Ammon's horn (tissue), 1 donor: ENCODE measurements at places on chromosomes 5 and 9.

GRCh38 chr5:142484821-142485387, 160.1 kb upstream of the SPRY4 start:
- no peak for DNase-seq

- no peak for DNase-seq
These were observed 28.8 kb downstream of the JAKMIP2 start for GRCh38 chr5:147753765-147754164.

GRCh38 chr9:125631391-125632085, 75.5 kb downstream of the MAPKAP1 start:
- DNase-seq, result peak; percentile 38

DNA sequence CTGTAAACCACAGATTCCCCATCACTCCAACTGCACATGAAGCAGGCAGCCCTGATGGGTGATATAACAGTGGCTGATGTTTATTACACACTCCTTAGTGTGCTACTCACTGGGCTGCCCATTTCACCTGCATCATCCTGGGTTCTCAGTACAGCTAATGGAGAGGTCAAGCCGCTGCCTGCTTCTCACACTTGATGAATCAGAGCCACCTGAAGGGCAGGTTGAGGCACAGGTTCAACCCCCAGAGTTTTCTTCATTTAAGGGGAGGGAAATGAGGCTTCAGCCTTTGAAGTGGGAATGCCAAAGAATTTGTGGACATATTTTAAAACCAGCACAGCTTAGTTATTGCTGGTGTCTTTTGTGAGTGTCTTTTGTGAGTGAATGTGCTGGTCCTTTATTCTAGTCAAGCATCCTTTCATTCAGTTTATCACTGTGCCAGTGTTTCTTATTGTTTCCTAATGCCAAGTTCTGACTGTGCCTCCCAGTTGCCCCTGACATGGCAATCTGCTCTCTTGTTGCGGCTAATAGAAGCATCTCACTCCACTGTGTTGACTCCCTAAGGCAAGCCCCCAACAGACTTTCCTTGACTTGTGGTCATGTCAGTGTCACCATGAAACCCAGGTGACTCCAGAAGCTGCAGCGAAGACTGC, 109.2 kb downstream of the FBXL7 start:
- DNase-seq, result peak; percentile 48

DNA sequence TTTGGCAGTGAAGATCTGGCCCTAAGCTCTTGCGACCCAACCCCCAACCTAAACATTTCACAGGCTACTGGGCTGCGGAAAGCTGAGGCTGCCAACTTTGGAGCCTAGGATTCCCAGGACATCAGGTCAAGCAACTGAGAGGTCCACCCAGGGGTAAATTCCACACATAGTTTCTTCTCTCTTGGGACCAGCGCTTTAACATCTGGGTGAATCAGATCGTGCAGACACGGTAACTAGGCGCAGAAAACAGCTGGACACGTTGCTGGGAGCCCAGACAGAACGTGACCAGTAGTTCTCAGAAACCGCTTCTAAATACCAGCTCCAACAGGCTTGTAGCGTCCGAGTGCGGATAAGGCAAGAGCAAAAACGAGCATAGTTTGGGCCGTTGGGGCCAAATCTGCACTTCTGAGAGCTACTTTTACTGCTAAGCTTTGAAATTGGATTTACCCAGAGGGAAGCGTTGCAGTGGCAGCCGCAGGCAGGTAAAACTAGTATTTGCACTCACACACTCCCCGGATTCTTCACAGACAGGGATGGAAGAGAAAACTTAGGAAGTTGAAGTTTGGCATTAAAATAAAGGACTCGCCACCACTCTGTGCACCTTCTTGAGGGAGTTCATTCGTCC, 11.8 kb downstream of the ITGA1 start:
- DNase-seq, result peak; percentile 41

DNA sequence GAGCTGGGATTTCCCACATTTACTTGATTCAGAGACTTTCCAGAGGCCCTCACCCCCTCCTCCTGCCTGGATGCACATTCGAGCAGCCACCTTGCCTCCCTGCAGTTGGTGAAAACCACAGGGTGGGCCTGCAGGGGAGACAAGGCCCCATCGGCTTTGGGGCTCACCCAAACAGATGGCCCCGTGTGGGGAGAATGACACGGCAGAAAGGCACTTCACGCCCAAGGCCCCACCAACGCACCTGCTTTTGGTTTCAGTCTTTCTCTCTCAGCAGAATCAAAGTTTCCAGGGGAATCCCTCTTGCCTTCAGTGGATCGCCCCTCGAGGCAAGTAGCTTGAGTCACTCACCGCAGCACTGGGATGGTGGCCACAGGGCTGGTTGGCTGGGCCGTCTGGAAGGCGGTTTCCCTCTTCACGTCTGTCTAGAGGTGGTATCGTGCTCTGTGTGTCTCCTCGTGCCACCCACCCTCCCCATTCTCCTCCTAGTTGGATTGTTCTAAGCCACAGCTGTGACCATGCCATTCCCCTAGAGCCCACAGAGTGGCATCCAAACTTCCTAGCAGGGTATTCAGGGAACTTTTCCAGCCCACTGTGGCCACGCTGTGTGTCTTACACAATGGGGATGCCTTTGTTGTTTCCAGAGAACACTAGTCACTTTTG, 31.8 kb downstream of the SEC61B start:
- peak; percentile 71 for DNase-seq

DNA sequence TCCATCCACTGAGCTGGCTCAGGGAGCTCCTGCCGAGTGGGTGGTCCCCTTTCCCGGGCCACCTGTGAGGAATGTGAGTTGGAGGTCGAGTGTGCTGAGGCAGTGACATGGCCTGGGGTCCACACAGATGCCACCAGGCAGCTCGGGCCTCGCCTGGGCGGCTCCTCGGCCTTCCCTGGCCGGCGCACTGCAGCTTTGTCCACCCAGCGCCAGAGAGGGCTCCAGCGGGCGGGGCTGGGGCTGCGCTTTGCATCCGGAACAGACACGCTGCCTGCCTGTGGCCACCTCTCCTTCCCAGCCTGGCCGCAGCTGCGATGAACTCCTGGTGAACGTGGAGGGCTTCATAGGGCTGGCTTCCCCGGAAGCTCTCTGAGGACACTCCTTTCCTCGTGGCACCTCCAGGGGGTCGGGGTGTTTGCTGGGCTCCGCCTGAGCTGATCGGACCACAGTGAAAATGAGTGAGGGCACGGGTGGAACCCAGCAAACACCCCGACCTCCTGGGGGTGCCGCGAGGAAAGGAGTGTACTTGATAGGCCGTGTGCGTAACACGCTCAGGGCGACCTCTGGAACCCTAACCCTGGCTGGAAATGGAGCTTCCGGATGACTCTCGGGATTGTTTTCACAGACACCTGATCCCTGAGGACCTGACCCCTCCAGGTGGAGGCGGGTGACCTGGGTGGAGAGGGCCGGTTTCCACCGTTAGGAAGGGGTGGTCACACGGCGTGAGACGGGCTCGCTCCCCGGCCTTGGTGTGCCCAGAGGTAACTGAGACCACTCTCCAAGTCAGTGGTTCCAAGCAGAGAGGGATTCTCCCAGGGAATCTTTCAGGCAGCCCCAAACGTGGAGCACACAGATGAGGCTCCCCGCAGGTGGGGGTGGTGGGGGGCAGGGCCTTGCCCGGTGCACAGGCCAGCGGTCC, 31.8 kb upstream of the RXRA start:
- DNase-seq, result no peak

DNA sequence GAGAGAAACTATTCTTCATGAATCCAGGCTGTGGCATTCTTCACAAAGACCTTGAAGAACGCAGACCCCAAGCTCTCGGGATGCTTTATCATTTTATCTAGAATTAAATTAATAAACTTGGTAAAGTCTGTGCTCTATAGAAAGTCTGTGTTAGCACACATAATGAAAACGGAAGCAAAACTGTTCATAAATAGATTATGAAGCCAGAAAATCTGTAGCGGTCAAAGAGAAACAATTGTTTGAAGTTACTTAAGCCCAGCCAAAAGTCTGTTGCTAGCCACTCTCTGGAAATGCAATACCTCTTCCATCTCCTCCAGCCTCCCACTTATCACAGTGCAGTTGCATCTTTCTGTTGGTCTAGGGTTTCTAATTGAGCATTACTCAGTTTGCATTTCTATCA, 375.9 kb downstream of the KIF4B start:
- no peak for DNase-seq

GRCh38 chr5:131386779-131387178, 122.9 kb downstream of the CDC42SE2 start:
- no peak for DNase-seq

DNA sequence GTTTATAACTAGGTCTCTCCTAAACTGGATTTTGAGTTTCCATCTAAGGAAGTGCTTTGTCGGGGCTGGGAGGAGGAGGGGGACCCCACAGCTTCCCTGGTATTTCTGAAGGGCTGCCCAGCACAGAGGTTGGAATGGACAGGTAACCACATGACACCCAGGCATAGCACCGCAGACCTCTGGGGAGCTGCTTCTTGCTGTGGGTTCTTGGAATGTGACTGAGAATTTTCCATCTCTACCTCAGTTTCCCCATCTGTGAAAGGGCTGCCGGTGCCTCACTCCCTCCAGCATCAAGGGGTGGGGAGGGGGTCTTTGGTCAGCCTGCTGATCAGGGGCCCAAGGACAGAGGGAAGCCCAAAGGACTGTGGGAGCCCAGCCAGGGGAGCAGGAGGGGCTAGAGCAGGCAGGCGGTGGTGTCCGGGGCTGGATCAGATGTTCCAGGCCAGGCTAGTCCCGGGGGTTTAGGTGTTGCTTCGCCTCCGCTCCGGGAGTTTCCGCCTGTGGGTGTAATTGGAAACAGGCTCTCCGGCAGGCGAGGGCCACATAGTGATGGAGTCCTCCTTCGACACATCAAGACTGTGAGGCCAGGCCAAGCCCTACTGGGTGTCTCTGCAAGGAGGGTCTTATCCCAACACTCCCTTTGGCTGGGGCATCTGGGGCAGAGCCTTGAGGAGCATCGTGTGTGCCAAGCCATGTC, 3.3 kb downstream of the OLFML2A start:
- no peak for DNase-seq

DNA sequence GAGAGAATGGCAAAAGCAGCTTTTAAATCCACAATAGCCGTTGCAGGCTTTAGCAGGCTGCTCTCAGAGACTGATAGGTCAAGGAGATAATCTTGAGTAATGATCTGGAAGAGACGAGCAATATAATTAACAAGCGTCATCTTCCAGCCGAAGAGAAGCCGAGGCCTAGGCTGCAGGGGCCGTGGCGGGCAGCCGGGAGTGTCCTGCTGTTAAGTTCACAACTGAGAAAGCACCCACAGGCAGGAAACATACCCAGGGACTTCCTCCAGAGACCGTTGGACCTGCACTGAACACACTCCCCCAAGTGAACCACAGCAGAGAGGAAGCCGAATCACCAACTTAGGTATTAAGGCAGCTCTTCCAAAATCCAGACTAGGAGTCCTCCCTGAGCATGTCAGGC, 182.3 kb downstream of the IRX2 start:
- no peak for DNase-seq

- peak; percentile 11 for DNase-seq
These were observed 462.6 kb downstream of the ENC1 start for GRCh38 chr5:74177961-74178360.

DNA sequence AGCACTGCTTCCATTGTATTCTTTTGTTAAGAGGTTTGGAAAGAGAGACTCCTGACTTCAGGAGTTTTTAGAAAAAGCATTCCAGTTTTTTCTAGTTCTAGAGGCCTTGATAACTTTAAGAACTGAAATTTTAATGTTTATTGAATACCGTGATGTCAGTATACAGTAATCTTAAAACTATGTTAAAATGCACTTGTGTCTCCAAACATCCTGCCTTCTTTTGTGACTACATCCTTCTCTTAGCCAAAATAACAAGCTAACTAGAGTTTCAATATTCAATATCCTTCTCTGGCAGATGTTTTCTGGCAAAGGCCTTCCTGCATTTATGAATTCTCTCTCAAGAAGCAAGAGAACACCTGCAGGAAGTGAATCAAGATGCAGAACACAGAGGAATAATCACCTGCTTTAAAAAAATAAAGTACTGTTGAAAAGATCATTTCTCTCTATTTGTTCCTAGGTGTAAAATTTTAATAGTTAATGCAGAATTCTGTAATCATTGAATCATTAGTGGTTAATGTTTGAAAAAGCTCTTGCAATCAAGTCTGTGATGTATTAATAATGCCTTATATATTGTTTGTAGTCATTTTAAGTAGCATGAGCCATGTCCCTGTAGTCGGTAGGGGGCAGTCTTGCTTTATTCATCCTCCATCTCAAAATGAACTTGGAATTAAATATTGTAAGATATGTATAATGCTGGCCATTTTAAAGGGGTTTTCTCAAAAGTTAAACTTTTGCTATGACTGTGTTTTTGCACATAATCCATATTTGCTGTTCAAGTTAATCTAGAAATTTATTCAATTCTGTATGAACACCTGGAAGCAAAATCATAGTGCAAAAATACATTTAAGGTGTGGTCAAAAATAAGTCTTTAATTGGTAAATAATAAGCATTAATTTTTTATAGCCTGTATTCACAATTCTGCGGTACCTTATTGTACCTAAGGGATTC, 43.1 kb downstream of the NDFIP1 start:
- DNase-seq, result peak; percentile 69

- no peak for DNase-seq
These were observed 84.6 kb upstream of the FCN1 start for GRCh38 chr9:135002336-135002735.

DNA sequence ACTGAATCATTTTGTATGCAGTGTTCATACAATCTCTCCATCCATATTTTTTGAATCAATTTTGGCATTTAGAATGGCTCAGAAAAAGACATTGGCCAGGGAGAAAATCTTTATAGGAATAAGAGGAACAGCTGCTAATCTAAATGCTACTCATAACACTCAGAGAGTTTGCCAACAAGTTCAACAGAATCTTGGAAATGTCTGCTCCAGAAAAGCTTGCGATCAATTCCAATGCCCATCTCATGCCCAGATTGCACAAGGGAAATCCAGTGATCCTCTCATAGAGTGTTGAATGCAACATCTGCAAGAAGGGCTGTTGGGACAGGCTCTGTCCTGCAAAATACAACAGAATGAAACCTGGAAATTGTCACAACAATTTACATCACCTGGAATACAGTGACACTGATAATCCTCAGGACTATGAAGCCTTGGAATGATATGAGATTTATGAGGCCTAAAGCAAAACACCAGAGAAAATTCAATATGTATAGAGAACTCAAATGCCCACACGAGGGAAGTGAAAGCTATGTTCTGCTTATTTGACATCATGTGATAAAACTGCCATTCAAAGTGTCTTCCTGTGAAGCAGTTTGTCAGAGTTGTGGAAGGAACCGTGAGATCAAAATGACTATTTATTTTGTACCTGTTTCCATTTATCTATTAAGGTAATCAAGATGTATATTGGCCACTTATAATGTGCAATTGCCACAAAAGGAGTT, 190.1 kb downstream of the PARP8 start:
- DNase-seq, result peak; percentile 30

- DNase-seq, result no peak
These were observed 56.0 kb upstream of the ZNF354A start for GRCh38 chr5:178786417-178786816.
